ENCODE measurements at places on chromosomes 16 and 17.

GRCh38 chr17:40331743-40332641, 23.0 kb downstream of the RARA start:
- no peak for DNase-seq

- DNase-seq, result no peak
Observed at GRCh38 chr17:12821376-12821940, 32.2 kb downstream of the ARHGAP44 start.

GRCh38 chr17:81983639-81984373, 6.4 kb downstream of the ASPSCR1 start:
- DNase-seq, result no peak

DNA sequence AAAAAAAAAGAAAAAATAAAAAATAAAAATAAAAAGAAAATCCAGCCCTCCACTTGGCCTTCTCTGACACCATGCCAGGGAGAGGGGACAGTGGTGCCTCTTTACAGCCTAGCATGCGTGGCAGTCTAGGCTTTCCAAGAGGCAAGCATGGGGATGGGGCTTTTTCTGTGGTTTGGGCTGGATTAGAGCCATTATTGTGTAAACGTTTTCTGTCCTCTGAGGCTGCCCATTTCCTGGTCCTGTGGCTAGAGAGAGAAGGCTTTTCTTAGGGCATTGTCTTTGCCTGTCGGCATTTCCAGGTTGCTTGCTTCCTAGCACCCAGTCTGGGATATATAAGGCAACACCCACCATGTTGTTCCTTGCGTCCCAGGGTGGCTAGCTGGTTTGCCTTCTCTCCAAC, 2.7 kb upstream of the DHRS7B start:
- DNase-seq, result no peak

GRCh38 chr17:8004899-8005298, 2.5 kb downstream of the GUCY2D start:
- no peak for DNase-seq

GRCh38 chr16:72104905-72105304, 11.3 kb downstream of the DHX38 start:
- DNase-seq, result no peak

DNA sequence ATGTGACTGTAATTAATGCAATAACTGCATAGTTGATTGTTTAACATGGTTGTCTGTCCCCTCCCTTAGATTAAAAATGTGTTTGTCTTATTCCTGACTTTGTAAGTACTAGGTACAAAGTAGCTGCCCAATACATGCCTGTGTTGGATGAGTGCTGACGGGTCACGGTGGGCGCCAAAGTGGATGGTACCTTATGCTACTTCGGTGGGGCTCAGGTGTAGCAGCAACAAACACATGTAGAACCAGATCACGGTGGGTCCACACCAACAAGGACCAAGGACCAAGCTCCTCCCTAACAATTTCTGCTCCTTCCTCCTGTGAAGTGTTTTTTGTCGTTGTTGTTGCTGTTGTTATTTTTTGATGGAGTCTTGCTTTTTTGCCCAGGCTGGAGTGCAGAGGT, 46.4 kb upstream of the ZFHX3 start:
- DNase-seq, result no peak

DNA sequence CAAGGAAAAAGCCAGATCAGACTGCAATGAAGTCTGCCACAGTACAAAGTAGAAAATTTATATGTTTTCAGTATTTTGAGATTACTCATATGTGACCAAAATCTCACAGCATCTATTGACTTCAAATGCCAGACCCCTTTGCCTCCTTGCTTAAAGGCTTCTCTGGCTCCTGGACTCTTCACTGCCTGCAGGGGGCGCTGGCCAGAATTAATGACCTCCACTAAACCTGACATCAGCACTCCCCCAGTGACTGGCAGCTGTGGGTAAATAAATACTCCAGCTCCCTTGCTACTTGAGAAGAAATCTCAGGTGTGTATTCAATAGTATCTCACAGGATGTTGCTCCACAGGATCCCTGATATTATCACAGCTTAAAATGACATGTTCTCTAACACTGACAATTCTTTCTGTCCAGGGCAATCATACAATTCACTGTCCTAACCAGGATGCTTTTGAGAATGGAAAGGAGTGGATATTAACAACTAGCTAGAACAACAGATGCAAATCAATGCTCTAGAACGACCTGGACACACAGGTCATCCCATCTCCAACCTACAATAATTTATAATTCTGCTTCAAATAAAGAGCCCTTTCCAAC, 4.0 kb downstream of the BECN1 start:
- no peak for DNase-seq

DNA sequence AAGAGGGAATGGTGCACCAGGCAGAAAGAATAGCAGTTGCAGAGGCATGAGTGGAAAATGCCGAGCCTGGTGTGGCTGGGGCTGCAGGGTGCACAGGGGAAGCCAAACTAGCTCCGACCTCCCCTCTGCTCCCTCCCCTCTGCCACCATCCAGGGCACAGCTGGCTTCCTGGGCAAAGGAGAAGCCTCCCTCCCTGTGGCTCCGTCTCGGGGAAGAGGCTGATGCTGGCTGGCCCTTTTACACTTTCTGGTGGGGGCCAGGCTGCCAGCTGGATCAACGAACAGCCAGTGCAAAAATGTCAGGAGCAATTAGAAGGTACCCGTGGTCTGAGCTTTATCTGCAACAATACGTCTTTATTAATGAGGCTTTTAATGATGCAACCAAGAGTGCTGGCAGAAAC, 37.1 kb upstream of the KCNJ12 start:
- DNase-seq, result no peak
